ENCODE measurements at places on chromosomes 1 and 21. TPM values are rescaled to one million over a fixed set of nuclear protein-coding genes. Genes with fewer than 3 reads are reported as not detected.

Gene PLPP3
- total RNA-seq, result 32.8 TPM

Gene TLCD4
- total RNA-seq, result 12.2 TPM

Gene ESRRG
- not detected for total RNA-seq

Gene SUSD4
- total RNA-seq, result 0.82 TPM

Gene OR2L13
- total RNA-seq, result not detected

Gene ASB17
- not detected for total RNA-seq

Gene ATAD3A
- total RNA-seq, result 36.0 TPM

All from A549 treated with CpdA at 1 μM for 4 hours (cell line).